ENCODE measurements at places on chromosomes 13 and 19.

DNA sequence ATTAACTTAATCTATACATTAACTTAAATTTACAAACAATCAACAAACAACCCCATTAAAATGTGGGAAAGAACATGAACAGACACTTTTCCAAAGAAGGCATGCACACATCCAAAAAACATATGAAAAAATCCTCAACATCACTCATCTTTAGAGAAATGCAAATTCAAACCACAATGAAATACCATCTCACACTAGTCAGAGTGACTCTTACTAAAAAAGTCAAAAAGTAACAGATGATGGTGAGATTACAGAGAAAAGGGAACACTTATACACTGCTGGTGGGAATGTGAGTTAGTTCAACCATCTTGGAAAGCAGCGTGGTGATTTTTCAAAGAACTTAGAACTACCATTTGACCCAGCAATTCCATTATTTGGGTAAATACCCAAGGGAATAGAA lies 759.2 kb upstream of the SLITRK1 start:
- no peak for DNase-seq

DNA sequence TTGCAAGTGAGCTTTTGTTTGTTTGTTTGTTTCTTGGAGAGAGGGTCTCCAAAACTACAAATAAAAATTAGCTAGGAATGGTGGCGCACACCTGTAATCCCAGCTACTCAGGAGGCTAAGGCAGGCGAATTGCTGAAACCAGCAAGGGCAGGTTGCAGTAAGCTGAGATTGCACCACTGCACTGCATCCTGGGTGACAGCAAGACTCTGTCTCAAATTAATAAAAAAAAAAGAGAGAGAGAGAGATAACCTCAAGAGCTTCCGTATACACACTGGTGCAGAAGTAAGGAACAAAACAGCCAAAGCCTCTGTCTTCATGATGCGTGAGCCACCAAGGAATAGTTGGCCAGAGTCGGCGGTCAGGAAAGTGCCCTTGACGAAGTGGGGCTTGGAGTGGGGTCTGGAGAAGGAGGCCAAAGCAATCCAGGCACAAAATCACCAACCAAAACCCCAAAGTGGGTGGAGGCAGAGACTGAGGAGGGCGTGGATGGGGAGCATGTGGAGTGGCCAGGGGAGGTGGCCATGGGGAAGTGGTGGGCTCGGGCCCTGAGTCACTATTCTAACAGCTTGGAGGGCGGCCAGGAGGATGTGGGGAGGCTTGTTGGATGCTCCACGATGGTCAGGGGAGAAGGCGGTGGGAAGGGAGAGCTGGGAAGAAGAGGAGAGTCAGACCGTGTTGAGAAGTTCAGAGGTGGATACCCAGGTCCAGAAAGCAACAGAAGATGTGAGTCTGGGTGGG lies 21.2 kb upstream of the TOMM40 start:
- DNase-seq = no peak

DNA sequence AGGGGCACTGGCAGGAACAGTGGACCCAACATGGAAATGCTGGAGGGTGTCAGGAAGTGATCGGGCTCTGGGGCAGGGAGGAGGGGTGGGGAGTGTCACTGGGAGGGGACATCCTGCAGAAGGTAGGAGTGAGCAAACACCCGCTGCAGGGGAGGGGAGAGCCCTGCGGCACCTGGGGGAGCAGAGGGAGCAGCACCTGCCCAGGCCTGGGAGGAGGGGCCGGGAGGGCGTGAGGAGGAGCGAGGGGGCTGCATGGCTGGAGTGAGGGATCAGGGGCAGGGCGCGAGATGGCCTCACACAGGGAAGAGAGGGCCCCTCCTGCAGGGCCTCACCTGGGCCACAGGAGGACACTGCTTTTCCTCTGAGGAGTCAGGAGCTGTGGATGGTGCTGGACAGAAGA lies 4.1 kb downstream of the KLK2 start:
- no peak for DNase-seq

DNA sequence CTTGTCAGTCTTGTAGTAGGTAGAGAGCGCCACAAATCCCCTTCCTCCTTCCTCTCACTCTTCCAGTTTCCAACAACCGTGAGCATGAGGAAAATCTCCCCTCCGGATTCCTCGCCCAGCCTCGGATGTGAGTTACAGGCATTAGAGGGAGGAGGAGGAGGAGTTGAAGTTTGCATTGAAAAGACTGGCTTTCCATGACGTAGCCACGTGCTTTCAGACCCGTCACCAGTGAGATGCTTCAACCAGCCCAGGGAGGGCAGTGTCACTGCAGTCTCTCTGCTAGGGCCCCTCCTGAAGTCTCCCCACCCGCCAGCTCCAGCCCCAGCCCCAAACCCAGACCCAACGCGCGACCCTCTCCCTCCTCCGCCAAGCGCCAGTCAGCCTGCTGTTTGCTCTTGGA lies 442 bp upstream of the FGF14 start:
- DNase-seq = peak; percentile 31

GRCh38 chr13:110772091-110772984 lies 58.8 kb downstream of the ING1 start:
- DNase-seq = no peak

- no peak for DNase-seq
These were observed 86.6 kb downstream of the TNFRSF19 start for GRCh38 chr13:23656637-23657371.

GRCh38 chr13:30696278-30697176 lies 38.8 kb upstream of the ALOX5AP start:
- DNase-seq = peak; percentile 46

DNA sequence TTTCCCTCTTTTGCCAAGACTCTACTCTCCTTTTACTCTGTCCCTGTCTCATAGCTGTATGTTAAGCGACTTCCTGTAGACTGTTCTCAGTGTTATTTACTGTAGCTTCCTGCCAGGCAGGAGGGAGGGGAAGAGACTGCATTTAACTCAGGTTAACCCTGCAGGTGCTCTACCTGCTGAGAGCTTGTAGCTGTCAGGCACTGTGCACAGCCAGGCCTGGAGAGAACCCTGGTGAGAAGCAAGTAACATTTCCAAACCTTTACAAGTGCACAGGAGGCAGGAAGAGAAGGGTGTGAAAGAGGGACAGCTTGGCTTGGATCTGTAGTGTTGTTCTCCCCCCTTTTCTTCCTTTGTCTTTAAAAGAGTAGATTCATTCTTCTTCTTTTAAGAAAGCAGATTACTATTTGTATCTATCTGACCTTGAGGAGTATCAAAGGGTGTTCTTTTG lies 167.1 kb downstream of the LMO7 start:
- peak; percentile 31 for DNase-seq

DNA sequence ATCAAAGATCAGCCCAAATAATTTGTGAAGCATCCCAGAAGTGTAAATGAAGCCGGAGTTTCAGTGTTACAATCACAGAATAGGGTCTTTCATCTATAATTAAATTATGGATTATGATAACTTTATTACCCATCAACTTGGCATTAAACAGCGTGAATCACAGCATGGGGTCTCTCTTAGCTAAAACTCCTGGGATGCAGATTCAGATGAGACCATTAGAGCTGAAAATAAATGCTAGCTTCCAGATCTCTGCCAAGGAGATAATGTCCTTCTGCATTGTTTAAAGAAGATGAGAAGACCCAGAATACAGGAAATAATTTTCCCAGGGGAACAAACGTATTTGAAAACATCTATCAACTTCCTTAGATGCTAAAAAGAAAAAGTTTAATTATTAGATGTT lies 546.0 kb upstream of the PCDH9 start:
- no peak for DNase-seq

DNA sequence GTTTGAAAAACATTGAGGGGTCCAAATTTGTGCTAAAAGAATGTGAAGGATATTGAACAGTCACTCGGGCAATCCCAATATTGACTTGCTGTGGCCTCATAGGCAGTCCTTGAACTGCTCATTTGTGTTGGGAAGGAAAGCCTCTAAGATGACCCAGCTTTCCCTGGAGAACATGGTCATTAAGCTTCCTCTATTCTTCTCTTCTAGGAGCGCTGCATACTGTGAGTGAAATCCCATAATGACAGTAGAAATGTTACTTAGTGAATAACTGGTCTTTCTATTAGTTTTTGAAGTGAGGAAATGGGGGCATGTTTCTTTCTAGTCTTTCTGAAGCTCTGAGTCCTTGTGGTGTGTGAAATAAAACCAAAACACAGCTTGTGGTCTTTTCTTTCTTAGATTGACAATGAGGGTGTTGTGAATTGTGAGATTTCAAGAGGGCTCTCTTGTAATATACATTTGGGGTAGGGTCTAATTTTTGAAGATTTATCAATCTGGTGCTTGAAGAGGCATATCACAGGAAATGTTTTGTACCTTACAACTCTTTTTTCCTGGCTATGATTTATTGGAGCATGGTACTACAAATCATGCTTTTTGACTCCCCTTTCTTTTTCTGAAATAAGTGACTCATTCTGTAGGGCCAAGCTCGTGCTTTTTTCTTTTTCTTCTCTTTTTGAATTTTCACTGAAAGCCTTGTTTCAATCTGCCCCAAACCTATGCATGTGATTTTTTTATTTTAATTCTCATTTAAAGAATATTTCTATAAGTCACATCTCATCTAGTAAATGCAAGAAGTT lies 250.8 kb downstream of the OXGR1 start:
- DNase-seq = no peak

GRCh38 chr13:76329004-76329403 lies 557.2 kb downstream of the KCTD12 start:
- DNase-seq = no peak

- no peak for DNase-seq
These were observed 911.5 kb downstream of the UQCRFS1 start for GRCh38 chr19:28301463-28301862.

DNA sequence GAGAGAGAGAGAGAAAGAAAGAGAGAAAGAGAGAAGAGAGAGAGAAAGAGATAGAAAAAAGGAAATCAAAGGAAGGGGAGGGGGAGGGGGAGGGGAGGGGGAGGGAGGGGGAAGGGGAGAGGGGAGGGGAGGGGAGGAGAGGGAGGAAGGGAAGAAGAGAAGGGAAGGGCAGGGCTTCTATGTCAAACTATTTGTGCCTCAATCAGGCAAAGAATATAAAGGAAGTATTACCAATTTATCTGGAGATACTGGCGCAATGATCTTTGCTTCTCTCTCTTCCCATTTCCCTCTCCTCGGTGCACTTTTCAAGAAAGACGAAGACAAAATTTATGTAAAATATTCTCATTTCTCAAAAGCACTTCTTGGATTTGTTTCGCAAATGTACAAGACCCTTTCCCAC lies 9.3 kb upstream of the INSR start:
- no peak for DNase-seq

DNA sequence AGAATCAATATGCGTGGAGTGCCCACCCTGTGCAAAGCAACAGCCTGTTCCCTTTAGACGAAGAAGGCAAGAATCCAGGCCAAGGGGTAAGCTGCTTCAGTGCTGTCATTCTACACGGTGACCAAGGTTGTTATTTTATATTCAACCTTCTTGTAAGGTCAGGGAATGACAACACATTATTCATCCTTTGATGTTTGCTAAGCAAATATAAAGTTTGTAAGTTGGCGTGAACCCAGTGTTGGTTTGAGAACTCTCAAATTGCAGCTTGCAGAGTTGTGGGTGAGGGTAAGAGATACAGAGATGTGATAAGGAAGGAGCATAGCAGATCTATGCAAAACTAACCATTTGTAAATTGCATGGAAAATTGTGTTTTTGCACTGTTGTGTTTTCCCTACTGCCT lies 436.7 kb downstream of the FGF9 start:
- DNase-seq = no peak

DNA sequence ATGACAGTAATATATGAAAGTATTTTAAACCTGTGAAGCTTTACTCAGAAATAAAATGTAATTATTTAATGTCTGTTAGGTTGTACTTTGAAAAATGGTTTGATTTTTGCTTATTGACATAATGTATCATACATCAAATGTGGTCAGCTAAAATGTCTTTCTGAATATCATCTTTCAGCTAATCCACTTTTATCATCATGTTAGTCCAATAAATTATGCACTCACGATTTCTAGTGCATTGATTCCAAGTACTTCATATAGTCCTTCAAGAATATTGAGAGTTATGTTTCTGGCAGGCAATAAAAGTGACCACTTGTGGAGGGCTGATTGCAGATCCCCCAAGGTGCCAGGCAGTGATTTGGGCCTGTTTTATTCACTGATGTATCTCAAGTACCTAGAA lies 1204.1 kb downstream of the OLFM4 start:
- no peak for DNase-seq

- no peak for DNase-seq
These were observed 13.0 kb upstream of the PROZ start for GRCh38 chr13:113145496-113145895.

DNA sequence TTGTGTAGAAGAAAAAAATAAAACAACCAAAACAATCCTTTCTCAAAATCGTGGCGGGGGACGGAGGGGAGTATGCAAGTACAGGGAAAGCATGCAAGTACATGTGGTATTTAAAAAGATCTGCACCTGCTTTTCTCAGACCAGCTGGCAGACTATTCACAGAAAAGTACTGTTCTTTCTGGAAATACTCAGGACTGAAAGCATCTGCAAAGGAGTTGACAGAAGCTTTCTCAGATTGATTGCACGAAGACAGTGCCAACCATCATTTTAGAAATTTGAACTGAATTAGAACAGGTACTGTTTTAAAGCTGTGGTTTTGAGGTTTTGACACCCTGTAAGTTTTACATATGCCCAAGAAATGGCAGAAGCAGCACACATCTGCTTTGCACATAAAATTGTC lies 19.8 kb upstream of the PCDH8 start:
- DNase-seq = no peak

DNA sequence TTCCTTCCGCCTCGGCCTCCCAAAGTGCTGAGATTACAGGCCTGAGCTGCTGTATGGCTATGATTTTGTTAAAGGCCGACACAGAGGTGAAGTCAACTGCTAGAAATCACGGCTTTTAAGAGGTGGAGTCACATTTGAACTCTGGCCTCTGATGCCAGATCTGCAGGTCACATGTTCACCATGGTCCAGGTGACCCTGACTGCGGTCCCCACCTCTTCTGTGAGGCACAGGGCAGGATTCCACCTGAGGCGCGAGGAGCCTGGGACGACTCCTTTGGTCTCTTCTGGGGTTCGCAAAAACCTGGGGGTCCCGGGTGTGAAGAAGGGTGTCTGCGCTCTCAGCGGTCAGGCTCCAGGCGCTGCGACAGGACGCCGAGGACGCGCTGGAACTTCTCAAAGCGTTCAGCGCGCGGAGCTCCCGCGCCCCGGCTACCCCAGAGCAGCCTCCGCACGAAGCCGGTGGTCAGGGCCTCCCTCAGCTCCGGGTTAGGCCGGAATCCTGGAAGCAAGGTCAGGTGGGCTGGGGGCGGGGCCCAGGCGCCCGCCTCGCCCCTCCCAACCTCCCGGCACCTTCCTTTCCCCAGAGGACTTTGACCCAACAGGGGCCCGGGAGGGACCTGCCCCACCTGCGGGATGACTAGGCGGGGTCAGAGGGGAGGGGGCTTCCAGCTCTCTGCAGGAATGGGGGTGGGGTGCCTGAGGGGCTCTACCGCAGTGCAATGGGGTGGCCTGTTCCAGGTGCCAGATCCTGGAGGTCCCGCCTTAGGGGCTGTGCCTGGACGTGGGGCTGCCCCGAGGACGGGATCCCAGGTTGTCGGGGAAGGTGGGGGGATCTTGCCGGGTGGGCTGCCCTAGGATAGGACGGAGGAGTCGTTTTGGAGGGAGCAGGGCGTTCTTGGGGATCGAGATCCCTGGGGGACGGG lies 13.0 kb downstream of the TRIP10 start:
- no peak for DNase-seq

DNA sequence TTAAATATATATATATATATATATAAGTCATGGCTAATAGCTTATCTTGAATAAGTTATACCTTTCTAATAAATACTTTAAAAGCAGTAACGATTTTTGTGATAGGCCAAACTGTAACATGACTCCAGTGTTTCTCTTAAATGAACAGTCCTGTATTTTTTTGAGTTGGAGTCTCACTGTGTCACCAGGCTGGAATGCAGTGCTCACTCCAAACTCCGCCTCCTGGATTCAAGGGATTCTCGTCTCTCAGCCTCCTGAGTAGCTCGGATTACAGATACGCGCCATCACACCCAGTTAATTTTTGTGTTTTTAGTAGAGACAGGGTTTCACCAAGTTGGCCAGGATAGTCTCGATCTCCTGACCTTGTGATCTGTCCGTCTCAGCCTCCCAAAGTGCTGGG lies 814.2 kb upstream of the SLITRK5 start:
- no peak for DNase-seq
